Renal pelvis (tissue), 12 donors: ENCODE measurements at places on chromosomes 11 and 22. TPM values are rescaled to one million over a fixed set of nuclear protein-coding genes. Genes with fewer than 3 reads are reported as not detected.

Gene CACNA1I
- 0.09 TPM for polyA plus RNA-seq

Gene GPR83
- 0.50 TPM for polyA plus RNA-seq

Gene OR51E2
- 0.84 TPM for polyA plus RNA-seq

Gene KAT5
- 73.5 TPM for polyA plus RNA-seq

Gene VPREB1
- not detected for polyA plus RNA-seq

Gene DENND6B
- 13.9 TPM for polyA plus RNA-seq

Gene ZNF214
- 11.5 TPM for polyA plus RNA-seq

Gene APOC3
- 14.7 TPM for polyA plus RNA-seq

Gene CCDC87
- 0.37 TPM for polyA plus RNA-seq

Gene PHF21B
- 4.5 TPM for polyA plus RNA-seq

Gene DBX1
- polyA plus RNA-seq = not detected

Gene FAM180B
- 0.65 TPM for polyA plus RNA-seq

Gene BARX2
- 0.73 TPM for polyA plus RNA-seq

Gene RHOD
- polyA plus RNA-seq = 11.5 TPM

DNA sequence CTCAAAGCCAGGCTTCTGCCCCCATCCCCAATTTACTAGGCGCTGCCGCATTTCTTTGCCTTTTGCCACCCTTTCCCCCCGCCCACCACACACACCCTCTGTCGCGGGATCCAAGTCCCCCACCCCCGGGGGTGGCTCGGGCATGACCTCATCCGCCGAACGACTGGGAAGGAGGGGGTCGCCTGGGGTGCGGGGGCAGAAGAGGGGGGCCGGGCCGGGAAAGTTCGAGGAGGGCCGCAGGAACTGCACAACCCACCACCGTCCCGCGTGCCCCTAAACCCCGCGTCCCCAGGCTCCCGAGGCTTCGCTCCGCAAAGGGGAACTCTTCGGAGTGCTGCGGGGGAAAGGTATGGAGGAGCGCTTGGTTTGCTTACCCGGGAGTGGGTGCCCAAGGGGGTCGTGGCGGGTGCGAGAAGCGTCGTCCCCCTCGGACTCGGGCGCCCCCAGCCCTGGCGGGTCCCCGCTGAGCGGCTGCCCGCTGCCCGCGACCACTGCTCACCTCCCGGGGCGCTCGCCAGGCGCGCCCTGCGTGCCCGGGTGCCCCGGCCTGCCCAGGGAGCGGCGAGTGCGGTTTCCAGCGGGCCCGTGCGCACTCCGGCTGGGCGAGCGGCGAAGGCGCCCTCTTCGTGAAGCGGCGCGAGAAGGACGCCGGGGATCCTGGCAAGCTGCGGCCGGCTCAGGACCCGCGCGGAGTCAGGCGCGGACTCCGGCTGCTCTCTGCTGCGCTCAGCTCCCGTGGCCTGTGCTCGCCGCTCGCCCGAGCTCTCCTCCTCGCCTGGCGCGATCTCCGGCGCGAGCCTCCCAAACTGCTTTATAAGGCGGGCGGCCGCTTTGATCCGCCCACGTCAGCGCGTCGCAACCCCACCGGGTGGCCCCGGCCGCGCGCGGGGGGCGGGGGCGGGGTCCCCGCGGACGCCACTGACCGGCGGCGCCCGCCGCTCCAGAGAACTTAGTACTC is 4.0 kb upstream of the WNT11 start:
- peak; percentile 78 for DNase-seq

DNA sequence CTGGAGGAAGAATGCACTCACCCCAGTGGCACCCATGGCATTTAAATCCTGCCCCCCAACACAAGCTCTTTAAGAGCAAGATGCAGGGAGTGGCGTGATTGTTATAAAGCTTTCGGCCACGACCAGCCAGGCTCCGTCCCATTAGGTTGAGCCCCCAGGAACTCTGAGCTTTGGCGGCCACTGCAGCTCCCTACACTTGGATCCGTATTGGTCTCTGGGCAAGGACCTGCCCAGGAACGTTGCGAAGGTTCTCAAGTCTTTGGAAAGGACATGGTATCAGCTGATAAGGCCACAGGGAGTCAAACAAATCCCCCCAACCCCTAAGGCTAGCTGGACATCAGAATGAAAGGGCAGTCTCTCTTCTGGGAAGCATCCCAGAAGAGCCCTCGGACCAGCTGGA is 9.3 kb upstream of the VPS37C start:
- no peak for DNase-seq

- no peak for DNase-seq
Observed at GRCh38 chr22:23836692-23837495, 1.9 kb downstream of the DERL3 start.

- no peak for DNase-seq
Observed at GRCh38 chr22:39382410-39382809, 17.2 kb upstream of the TAB1 start.

DNA sequence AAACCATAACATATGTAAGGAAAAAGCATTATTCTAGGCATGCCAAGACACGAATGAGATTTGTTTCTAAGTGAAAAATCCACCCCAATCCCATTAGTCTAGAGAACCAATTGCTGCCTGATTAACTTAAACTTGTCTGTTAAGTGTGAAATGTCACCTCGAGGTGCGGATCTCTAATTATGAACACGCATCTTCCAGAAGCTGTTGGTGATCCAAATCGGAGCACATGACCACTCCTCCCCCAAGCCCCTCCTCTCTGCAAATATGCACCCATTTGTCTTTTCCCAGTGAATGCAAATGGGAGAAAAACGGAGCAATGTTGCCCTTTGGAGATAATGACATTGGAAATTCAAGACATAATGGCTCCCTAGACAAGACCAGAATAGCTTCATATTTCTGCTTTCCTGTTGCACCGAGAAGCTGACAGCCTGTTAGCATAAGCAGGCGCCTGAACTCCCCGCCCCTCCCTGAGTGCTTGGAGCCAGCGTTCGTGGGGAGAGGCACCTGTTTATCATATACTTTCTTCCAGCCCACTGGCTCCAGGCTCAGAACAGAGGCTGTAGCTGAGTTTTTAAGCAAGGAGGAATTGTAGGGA is 6.0 kb upstream of the FXYD6 start:
- no peak for DNase-seq

- DNase-seq = no peak
Observed at GRCh38 chr22:27195094-27195493, 537.7 kb downstream of the MIAT start.

GRCh38 chr22:32950366-32950765 is 107.8 kb downstream of the SYN3 start:
- DNase-seq = no peak

- no peak for DNase-seq
Observed at GRCh38 chr22:28670756-28671155, 8.9 kb downstream of the TTC28 start.

DNA sequence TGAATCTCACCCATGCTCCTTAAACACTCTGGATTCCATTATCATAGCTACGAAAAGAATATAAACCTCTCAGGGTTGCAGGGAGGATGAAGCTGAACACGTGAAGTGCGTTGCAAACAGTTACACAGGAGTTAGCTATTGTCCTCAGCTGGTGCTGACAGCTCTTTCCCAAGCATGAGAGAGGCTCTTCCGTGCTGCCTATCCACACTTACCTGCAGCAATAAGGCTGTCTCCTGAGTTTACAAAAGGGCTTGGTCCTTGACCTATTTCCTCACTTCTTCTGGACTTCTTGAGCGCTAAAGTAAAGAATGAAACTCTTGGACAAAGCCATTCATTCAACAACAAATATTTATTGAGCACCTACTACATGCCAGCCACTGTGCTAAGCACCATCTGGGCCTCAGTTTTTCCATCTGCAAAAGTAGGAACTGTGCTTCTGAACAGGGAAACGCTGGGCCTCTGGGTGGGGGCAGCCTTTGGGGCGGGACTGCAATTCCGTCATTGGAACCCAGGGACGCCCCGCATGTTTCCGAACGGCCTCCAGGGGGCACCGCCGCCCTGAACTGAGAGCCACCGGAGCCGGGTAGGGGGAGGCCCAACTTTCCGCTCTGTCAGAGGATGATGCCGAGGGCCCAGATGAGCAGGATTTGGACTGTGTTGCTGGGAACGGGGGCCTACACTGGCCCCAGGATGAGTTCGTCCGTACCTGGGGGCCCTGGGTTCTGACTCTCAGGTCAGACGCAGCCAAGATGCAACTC is 651 bp upstream of the ARL2 start:
- peak; percentile 89 for DNase-seq

GRCh38 chr11:47924184-47924691 is 56.1 kb upstream of the PTPRJ start:
- no peak for DNase-seq

DNA sequence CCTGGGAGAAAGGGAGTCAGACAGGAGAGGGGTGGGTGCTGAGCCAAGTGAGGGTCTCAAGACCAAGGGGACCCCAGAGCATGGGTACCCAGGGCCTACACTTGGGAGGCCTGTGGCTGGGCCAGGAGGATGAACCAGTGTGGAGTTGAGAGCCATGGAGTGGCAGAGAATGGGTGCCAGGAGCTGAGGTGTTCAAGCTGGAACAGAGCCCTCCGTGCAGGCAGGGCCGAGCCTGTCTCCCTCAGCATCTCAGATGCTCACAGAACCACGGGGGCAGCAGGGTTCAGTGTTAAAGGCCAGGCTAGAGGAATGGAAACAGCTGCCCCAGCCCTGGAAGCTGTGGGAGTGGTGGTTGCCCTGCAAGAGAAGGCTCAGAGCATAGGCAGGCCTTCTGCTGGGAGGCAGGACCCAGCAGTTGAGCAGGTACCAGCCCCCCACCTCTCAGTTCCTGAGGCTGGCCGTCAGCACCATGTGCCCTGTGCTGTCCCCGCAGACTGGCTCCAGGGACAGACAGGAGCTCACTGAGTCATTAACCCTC is 32.3 kb downstream of the RSPH14 start:
- no peak for DNase-seq

GRCh38 chr11:125124618-125124992 is 13.2 kb upstream of the TMEM218 start:
- DNase-seq = no peak

DNA sequence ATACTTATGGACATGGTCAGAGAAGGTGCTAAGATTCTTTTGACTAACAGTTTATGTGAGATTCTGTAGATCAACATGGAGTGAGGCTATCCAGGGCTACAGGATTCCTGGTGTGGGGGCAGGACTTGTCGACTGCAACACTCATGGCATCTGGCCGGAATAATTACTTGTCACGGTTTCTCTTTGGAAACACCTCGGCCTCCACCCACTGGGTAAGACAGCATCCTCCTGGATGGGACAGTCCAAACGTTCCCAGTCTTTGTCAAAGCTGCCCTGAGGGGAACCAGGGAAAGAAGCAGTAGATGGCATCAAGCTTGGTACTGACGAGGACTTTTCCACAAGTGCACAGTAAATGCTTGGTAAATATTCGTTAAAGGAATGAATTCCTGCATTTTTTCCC is 762.8 kb downstream of the BRD1 start:
- DNase-seq = no peak

GRCh38 chr11:77071671-77072605 is 5.2 kb downstream of the CAPN5 start:
- no peak for DNase-seq

GRCh38 chr11:1837171-1838076 is 1.4 kb upstream of the TNNI2 start:
- peak; percentile 67 for DNase-seq

DNA sequence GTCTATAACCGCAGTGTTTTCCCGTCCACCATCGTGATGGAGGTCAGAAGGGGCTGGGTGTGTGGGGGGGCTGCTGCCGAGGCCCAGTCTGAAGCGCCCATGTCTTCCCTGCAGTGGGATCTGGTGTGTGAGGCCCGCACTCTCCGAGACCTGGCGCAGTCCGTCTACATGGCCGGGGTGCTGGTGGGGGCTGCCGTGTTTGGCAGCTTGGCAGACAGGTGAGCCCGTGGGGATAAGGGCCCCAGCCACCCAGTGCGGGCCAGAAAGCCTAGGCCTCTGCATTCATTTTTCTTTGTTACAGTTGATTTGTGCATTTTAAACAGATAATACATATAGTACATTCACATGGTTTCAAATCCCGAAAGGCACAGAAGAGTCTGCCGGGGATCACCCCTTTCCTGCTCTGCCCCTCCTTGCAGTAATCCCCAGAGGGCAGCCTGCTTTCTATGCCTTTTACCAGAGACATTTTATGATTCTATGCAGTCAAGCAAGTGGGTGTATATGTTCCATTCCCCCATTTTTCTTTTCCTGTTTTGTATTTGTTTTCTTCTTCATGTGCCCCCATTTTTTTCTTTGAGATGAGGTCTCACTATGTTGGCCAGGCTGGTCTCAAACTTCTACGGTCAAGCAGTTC is 32.6 kb downstream of the CAPN1 start:
- no peak for DNase-seq

DNA sequence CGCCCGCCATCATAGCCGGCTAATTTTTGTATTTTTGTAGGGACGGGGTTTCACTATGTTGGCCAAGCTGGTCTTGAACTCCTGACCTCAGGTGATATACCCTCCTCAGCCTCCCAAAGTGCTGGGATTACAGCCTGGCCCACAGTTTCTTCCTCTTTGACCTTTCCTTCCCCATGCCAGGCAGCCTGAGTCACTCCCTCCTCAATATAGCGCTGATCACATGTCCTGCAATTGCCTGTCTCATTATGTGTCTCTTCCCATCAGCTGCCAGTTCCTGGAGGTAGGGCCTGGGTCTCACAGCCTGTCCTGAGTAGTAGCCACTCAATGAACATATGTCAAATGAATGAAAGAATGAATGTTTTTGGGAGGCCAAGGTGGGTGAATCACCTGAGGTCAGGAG is 43.0 kb upstream of the CCDC134 start:
- no peak for DNase-seq

DNA sequence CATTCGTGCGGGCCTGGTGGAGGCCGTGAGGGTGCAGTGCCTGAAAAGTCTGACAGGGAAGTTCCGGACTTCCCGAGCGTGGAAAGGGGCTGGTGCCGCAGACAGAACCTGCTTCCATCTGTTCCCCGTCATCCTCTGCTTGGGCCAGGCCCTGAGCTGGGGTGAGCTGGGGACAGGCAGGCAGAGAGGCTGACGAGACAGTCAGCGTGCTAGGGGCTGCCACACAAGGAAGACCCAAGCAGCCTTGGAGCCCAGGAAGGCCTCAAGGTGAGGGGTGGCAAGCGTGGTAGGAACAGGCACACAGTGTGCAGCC is 25.5 kb downstream of the NADSYN1 start:
- no peak for DNase-seq

- peak; percentile 69 for DNase-seq
Observed at GRCh38 chr11:61294717-61295595, at the start of gene VWCE. TSS of gene VWCE (minus strand) at chr11:61295316. CDS start at chr11:61295037, 279 bp downstream.

- DNase-seq = no peak
Observed at GRCh38 chr22:36052505-36052941, 23.9 kb upstream of the RBFOX2 start.
